ENCODE measurements at places on chromosomes 12 and 14. TPM values are rescaled to one million over a fixed set of nuclear protein-coding genes. Genes with fewer than 3 reads are reported as not detected.
A peak's percentile ranks its signal among the peaks of the same experiment; 100 is the strongest.

DNA sequence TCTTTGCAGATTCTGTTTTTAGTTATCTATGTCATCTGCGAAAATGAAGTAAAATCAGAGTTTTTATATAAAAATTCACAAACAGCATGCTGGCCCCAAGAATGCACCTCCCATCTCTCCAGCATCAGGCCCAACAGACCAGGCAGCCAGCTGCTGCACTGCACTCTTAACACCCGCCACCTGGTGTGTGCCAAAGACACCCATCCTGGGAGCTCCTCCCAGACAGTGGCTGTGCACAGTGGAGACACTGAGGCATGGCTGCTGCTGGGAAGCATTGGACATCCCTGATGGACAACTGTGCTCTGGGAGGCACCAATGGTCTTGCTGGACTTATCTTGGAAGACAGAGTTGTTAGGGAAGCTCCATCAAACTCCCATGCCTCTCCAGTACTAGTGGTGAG, 817.2 kb downstream of the TMEM121 start:
- DNase-seq = no peak

DNA sequence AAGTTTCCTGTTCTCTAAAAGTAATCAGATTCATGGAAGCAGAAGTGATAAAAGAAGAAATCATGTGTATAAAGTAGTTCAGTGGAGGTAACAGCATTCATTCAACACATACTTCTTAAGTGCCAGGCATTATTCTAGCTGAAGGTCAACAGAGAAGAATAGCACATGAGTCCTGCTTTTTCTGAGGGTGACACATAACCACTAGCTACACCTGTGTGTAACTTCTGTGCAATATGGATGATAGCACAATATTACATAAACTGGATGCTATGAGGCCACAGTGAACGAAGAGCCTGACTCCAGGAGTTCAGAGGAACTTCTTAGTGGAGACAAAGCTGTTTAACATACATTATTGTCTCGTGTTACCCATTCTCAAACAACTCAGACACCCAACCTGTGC, 114.3 kb upstream of the PCED1B start:
- no peak for DNase-seq

GRCh38 chr12:104738776-104739642, 219.1 kb downstream of the SLC41A2 start:
- DNase-seq = peak; percentile 66

DNA sequence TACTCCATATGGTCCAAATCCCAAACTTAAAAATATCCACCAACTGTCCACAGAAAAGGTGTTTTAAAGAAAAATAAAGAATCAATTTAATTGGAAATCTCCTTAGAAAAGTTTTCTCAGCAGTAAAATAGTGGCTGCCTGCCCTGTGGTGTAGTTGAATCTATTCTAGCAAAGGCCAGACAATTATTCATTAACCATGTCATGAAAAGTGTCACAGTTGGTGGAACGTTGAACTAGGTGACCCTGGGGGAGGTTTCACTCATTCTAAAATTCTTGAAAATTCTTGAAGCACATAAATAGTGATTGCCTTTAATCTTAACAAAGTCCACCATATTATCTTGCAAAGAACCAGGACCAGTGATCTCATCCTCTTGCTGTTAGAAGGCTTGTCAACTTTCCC, 78.4 kb upstream of the GZMB start:
- no peak for DNase-seq

GRCh38 chr12:77151030-77151429, 85.7 kb upstream of the E2F7 start:
- no peak for DNase-seq

DNA sequence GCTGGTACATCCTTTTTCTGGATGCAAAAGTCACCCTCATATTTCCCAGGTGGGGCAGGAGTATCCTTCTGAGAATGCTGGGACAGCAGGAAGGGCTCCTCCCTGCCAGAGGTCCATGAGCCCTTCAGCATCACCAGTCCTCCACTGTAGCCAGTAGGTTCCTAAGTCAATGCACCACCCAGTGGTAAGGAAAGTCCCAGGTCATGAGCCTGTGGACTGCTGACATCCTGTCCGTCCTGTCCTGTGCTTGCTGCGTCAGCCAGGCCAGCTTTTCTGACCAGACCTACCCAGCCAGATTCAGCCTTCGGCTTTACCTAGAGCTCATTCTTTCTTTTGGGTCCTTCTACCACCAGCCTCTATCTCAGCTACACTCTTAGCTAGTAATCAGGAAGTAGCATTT, 23.0 kb upstream of the ACTN1 start:
- DNase-seq = no peak

CCT2 gene
- total RNA-seq = 115 TPM

OASL gene
- 0.45 TPM for total RNA-seq

DNA sequence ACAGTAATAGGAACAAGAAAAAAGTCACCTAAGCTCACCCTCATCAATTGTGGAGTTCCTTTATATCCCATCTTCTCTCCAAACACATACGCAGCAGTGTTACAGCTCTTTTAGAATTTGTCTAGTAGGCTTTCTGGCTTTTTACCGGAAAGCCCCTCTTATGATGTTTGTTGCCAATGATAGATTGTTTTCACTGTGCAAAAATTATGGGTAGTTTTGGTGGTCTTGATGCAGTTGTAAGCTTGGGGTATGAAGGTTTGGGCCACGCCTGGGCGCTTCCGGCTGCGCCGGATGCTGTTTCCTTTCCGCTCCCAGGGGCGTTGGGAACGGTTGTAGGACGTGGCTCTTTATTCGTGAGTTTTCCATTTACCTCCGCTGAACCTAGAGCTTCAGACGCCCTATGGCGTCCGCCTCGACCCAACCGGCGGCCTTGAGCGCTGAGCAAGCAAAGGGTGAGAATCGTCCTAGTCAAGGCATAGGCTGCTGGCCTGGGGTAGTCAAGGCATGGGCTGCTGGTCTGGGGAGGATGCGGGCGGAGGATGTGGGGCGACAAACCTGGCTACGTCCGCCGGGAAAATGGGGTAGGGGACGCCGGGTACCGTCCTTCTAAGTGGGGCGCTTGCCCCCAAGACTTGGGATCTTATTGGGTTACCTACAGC, at the start of the genes C12orf57 and RNU7-1:
TSS of gene C12orf57 (plus strand) at position 301 of the 659 bp plus-strand sequence. CDS start at position 401, 100 bp downstream.
TSS of gene RNU7-1 (plus strand) at position 95 of the 659 bp plus-strand sequence.
- peak; percentile 67 for DNase-seq

GRCh38 chr12:53213348-53213747, 6.3 kb upstream of the ITGB7 start:
- DNase-seq = peak; percentile 78

DNA sequence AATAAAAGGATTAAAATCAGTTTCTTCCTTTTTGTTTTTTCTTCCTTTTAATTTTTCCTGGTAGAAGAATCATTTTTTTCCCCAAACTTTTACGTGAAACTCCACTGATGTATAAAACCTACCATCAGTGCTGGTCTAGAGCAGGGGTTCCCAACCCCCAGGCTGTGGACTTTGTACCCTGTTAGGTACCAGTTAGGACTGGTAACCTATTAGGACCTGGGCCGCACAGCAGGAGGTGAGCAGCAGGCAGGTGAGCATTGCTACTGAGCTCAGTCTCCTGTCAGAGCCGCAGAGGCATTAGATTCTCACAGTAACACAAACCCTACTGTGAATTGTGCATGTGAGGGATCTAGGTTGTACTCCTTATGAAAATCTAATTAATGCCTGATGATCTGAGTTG, 10.1 kb downstream of the SMCO2 start:
- no peak for DNase-seq

DNA sequence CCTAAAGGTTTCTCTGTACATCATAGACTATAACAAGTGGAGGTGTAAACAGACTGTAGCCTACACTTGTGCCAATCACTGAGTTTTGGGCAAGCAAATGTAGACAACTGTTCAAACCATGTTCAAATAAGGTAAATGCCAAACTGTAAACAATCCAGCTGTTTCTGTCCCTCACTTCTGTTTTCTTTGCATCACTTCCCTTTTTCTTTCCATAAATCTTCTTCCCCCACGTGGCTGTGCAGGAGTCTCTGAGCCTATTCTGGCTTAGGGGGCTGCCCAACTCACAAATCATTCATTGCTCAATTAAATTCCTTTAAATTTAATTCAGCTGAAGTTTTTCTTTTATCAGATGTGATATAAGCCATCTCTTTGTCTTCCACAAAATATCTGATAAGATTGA, 65.1 kb upstream of the CPM start:
- DNase-seq = no peak

DNA sequence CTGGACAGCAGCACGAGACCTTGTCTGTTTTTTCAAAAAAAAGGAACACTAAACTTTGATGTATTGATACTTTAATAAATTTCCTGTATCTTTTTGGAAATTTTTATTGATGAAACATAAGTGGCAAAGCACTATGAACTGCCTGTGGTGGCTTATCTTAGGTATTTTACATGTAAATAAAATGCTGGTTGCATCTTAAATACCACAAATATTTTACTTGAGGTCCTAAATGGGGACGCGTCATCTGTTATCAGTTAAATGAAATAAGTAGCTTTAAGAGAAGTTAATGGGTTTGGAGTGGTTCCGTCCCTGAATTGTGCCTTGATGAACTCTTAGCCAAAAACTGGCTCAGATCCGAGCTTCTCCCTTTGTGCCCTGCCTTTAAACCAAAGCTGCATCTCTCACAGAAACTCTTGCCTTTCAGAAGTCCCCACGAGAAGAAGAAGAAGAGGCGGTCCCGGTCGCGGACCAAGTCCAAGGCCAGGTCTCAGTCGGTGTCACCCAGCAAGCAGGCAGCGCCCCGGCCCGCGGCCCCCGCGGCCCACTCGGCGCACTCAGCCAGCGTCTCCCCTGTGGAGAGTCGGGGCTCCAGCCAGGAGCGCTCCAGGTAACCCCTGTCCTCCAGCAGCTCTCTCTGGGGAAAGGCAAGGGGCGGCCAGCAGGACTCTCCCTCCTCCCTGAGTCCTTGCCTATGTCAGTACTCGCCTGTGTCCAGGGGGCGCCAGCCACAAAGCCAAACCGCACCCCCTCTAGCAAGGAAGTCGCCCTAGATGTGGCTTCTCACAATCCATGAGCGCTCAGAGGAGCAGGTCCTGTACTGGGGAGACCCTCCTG, 31.2 kb upstream of the MMP17 start:
- no peak for DNase-seq

GRCh38 chr12:42208574-42208973, 29.5 kb downstream of the YAF2 start:
- no peak for DNase-seq

GRCh38 chr12:98646294-98647090, 1.4 kb downstream of the APAF1 start:
- no peak for DNase-seq

IL26 gene
- not detected for total RNA-seq

GRCh38 chr14:103267226-103267910, 66.7 kb upstream of the EIF5 start:
- DNase-seq = no peak

- DNase-seq = peak; percentile 90
Observed at GRCh38 chr14:58298477-58299400, at the start of gene ARID4A. Gene ARID4A, plus strand, starts transcription at chr14:58298555. Its CDS starts 1,300 bp downstream, at chr14:58299855.

KCNC2 gene
- total RNA-seq = not detected

GRCh38 chr14:25833341-25834126, 764.3 kb downstream of the NOVA1 start:
- peak; percentile 1 for DNase-seq

GRCh38 chr12:71682466-71682865, 3.4 kb upstream of the TMEM19 start:
- no peak for DNase-seq

DNA sequence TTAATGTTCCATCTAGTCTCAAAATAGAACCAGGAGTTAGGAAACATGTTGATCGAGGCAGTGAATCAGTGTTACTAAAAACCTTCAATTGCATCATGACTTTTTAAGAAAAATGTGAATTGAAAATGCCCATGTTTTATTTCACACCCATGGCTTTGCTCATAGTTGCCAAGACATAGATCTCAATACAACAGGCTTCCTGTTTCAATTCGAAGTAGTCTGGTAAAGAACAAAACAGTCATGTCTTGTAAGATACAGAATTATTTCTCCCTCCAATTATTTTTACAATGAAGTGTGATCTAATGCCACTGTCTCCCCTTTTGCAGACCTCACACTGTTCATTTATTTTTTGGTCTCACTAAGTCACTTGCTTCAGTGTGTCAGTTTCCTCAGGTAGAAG, 44.6 kb upstream of the FAR2 start:
- DNase-seq = no peak

KRT4 gene
- total RNA-seq = not detected

Measured in thyroid gland (tissue), 4 donors.